ENCODE measurements at places on chromosomes 7 and 10.
A peak's percentile ranks its signal among the peaks of the same experiment; 100 is the strongest.

DNA sequence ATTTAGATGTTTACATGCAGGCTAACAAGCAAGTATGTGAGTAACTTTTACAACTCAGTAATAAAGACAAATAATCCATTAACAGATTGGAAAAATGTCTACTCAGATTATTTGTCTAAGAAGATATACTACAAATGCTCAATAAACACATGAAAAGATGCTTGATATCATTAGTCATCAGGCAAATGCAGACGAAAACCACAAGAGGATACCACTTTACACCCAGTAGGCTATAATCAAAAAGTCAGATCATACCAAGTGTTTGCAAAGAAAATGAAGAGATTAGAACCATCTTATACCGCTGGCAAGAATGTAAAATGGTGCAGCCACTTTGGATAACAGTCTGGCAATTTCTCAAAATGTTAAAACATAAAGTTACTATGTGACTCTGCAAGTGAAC, 84.1 kb downstream of the MALSU1 start:
- no peak for DNase-seq

DNA sequence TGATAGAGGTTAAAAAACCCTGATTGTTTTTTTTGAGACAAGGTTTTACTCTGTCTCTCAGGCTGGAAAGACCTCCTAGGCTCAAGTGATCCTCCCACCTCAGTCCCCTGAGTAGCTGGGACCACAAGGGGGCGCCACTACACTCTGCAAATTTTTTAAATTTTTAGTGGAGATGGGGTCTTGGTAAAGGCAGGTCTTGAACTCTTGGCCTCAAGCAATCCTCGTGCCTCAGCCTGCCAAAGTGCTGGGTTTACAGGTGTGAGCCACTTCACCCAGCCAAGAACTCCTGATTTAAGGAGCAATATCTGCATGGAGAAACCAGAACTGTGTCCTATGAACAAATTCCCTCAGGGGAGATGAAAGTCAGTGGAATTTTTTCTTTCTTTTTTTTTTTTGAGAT, 7.3 kb upstream of the KLHDC10 start:
- peak; percentile 54 for DNase-seq

GRCh38 chr7:142553216-142553615, 196.1 kb upstream of the PRSS1 start:
- no peak for DNase-seq

DNA sequence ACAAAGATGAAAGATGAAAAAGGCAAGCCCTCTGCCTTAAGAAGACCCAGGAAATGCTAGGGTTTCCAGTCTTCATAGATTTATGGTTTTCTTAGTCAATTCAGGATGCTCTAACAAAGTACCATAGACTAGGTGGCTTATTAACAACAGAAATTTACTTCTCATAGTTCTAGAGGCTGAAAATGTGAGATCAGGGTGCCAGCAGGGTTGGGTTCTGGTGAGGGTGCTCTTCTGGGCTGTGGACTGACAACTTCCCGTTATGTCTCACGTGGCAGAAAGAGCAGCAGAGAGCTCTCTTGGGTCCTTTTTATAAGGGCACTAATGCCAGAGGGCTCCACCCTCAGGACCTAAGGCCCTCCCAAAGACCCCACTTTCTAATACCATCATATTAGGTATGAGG, 23.7 kb downstream of the ELMO1 start:
- no peak for DNase-seq

DNA sequence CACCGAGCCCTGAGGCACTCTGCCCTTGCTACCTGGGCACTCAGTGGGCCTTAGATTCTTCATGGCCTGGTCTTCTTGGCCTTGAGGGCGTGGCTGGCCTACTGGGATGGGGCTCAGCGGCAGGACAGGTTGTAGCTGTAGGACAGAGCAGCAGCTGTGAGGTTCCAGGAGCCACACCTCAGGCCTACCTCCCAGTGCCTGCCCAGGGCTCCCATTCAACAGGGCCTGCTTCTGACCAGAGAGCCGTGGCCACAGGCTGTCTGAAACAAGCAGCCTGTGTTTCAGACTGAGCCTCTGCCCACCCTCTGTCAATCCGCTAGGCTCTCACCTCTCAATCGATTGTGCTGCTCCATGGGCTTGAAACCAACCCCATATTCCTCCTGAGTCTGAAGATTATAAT, 928.0 kb upstream of the ZNF722 start:
- DNase-seq, result no peak

DNA sequence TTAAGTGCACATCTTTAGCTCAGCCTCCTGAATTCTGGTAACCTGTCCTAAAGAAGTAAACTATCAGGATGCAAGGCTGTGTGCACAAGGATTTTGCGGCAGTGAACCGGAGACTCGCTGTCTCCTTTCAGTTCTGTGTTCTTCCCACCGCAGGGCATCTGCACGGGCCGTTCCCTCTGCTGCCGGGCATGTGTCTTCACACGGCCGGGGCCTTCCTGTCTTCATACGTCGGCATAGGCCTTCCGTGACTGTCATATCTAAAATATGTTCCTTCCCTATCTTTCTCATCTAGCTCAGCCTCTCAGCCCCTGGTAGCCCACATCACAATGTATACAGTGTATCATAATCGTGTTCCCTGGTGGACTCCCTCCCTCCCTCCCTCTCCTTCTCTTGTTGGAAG, 16.4 kb downstream of the PALD1 start:
- no peak for DNase-seq

GRCh38 chr10:17878896-17879295, 69.7 kb downstream of the MRC1 start:
- no peak for DNase-seq

- no peak for DNase-seq
These were observed 274.0 kb downstream of the ELFN1 start for GRCh38 chr7:1943933-1944618.

GRCh38 chr10:17153321-17153720, 23.7 kb upstream of the CUBN start:
- no peak for DNase-seq

DNA sequence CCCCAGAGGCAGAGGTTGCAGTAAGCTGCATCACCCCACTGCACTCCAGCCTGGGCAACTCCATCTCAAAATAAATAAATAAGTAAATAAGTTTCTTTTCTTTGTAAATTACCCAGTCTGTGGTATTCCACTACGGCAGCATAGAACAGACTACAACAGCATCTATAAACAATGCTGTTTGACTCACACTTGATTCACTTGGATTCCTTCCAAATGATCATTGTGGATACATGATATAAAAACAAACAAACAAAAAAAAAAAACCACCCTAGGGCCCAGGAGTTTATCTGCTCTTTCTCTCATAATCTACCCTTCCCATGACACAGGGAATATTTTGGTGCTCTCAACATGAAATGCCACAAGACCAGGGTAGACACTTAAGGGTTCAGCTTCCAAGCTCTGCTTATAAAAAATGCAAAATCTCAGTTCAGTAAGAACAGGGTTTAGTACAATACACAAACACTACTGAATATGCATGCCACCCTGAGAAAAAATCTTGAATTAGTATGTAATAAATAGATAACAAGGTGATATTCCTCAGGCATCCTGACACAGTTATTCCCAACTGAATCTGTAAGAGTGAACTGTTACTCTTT, 200.9 kb downstream of the FAM107B start:
- DNase-seq, result no peak

- no peak for DNase-seq
These were observed 300.8 kb downstream of the PARD3 start for GRCh38 chr10:34514290-34514689.

- no peak for DNase-seq
These were observed 683.7 kb downstream of the POM121L12 start for GRCh38 chr7:53719122-53719521.

DNA sequence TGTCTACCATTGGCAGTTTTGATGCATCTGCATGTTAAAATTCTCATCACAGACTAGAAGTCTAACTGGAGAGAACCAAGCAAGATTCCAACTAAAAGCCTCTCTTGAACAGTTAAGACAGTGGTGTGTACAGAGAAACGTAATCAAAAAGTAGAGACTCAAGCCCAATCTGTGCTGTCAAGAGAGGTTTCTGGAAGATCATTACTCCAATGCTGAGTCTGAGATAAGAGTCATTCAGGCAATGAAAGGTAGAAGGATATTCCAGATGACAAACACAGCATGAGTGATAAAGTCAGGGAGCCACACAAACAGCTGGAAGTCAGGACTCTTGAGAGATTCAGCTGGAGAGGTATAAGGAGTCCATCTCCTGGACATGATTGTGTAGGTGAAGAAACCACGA, 48.7 kb downstream of the IQUB start:
- no peak for DNase-seq

GRCh38 chr7:84364708-84365107, 170.1 kb upstream of the SEMA3A start:
- no peak for DNase-seq

- DNase-seq, result no peak
These were observed 506.2 kb downstream of the GALNT17 start for GRCh38 chr7:71638108-71638507.

GRCh38 chr10:14447094-14447839, 116.5 kb upstream of the FRMD4A start:
- no peak for DNase-seq

- DNase-seq, result no peak
These were observed 474.7 kb upstream of the SEMA3A start for GRCh38 chr7:84669177-84669732.

- DNase-seq, result no peak
These were observed 32.1 kb upstream of the CALN1 start for GRCh38 chr7:72444026-72444776.

GRCh38 chr10:102918817-102919245, 737 bp downstream of the CNNM2 start:
- DNase-seq, result no peak

- no peak for DNase-seq
These were observed 838 bp upstream of the DLX6 start for GRCh38 chr7:97004247-97005182.

GRCh38 chr10:109780997-109781396, 142.3 kb downstream of the XPNPEP1 start:
- no peak for DNase-seq

DNA sequence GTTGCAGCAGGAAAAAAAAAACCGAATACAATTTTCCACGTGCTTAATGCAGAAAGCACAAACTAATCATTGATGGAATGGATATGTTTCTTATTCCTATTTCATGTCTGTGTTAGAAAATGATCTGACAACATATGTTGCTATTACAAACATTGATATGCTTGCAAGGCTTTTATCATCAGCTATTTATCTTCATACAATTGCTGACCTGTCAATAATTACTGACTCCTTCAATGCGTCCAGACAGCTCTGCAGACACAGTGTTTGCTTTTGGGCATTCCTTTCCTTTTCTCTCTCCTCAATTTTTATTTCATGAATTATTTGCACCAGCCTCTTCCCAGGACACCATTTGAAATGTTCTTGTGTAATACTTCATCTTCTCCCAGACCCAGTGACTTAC, 246.2 kb downstream of the SEC23IP start:
- DNase-seq, result no peak

GRCh38 chr10:103852189-103852711, 3.1 kb downstream of the SH3PXD2A start:
- no peak for DNase-seq
